ENCODE measurements at places on chromosomes 7 and 10.

DNA sequence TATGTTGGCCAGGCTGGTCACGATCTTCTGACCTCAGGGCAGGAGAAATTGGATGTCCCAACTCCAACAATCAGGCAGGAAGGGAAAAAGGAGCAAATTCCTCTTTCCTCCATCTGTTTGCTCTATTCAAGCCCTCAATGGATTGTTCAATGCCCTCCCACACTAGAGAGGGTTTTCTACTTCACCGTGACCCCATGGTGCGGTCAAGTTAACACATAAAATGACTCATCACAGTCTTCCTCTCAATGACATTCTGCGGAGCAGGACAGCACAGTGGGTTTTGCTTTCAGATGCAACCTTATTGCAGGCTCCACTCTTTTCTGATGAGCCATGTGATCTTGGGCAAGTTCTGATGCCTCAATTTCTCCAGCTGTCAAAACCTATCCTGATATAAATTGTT lies 364.9 kb downstream of the ANKRD30A start:
- DNase-seq, result no peak

DNA sequence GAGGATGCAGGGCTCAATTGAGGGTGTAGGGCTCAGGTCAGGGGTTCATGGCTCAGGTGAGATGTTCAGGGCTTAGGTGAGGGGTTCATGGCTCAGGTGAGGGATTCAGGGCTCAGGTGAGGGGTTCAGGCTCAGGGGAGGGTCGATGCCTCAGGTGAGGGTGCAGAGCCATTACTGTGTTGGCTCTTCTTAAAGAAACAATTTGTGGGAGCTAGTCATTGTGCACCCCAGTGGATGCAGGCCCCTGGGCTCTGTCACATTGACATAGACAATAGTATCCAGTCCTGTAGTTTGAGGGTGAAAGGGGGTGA lies 86.7 kb downstream of the ADCY1 start:
- no peak for DNase-seq

DNA sequence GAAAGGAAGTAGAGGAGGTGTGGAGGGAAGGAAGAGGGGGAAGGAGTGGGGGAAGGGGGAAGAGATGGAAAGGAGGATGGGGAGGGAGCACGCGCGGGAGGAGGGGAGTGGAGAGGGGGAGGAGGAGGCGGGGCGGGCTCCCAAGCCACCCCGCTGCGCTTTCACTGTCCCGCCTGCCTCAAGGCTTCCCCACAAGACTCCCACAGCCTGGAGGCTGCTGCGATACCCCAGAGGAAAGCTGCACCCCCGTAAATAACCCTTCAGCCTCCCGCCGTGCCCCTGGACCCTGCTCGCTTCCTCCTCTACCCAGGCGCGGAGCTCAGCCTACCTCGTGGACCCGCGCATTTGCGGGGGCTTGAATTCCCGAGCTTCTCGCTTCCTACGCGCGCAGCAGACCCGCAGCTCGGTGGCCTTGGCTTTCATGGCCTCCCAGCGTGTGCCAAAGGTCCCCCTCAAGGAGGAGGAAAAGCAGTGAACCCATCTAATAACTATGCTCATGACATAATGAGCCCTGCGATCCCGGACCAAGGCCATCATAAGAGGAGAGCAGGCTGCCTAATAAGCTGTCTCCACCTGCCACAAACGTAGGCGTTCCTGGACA lies at the start of gene C10orf67:
C10orf67 (minus strand) TSS at position 557 of the 601 bp plus-strand sequence; CDS start at position 534, 23 bp downstream.
- no peak for DNase-seq

DNA sequence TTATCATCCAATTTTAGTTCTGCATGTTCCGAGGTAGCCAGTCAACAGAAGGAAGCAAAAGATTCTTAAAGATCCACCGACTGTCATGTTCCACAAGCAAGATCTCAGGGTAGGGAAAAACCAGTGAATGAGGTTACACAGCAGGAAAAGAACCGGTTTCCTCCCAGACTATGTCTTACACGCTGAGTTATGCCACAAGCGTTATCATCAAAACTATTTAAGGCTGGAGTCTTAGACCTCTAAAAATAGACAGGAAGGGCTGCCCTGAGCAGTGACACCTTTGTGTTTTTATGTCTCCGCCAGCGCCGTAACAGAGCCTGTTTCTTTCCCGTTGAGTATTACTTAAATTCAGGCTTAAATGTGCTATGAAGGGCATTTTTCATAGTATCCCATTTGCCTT lies 48.3 kb downstream of the PROSER2 start:
- DNase-seq, result no peak

GRCh38 chr7:64849250-64849923 lies 53.7 kb upstream of the ZNF273 start:
- no peak for DNase-seq

DNA sequence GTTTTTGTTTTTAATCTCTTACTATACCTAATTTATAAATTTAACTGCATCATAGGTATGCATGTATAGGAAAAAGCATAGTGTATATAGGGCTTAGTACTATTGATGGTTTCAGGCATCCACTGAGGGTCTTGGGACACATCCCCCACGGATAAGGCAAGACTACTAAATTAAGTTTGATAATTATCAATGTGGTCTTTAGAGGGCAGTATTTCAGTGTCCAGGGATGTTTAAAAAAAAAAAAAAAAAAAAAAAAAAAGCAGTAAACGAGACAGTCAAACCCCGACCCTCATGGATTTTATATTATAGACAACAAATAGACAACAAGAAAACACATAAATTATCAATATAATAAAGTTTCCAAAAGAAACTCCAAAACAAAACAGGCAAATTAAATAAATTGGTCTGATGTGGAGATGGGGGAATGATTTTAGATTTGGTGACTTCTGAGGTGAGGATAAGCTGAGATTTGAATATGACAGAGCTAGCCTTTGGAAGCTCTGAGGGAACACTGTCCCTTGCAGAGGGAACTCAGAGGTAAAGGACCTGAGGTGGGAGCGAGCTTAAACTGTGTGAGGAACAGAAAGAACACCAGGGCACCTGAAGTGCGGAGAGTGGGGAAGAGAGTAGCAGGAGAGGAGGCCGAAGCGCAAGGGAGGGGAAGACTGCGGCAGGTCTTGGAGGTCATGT lies 14.8 kb downstream of the ACSM6 start:
- peak; percentile 6 for DNase-seq

DNA sequence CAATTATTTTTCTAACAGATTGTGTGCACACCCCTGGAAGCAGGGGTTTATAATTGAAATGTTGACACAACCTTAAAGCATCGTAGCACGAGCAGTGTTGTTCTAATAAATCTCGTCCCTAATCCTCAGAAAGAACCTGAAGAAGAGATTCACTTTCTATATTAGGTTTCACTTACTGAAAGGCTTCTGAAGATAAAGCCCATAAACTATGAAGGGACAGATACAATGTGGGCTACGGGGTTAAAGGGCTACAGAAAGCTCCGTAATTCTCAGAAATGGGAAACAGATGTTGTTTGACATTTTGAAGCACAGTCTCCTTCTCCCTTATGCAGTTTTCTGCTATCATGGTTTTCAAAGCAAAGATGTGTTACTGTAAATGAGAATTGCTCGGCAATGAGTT lies 479.6 kb downstream of the GATA3 start:
- no peak for DNase-seq
